ENCODE measurements at places on chromosomes 1 and 21.

GRCh38 chr1:20405893-20406604 lies 80.0 kb downstream of the CAMK2N1 start:
- no peak for DNase-seq

DNA sequence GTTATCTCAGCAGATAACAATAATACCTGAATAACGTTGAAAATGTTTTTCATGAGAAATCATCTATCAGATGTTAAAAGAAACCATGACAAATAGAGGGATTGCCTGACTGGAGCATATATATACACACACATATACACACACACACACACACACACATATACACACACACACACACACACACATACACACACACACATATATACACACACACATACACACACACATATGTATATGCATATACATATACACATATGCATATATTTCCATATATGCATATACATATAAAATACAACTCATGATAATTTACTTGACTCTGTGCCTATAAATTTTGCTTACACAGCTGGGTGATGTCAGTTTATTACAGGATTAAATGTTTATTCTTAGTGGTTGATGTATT lies 847.3 kb upstream of the ADAMTS5 start:
- DNase-seq: no peak

- DNase-seq: no peak
Observed at GRCh38 chr1:13786541-13786940, 86.6 kb downstream of the PRDM2 start.

DNA sequence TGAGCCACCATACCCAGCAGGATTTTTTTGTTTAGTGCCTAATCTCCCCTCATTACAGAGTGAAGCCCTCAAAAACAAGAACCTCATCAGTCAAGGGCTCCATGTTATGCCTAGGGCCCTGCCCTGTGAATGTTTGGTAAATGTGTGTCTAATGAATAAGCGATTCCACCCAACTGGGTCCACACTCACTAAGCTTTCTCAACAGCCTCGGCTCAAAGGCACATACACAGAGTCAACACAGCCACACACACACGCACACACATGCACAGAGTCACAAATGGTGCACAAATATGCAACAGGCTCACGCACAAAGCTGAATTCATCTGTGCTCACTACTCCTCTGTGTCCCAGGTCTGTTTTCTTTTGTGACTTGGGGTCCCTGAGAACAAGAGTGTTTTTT lies 11.7 kb upstream of the SYNC start:
- no peak for DNase-seq

GRCh38 chr1:160577671-160578070 lies 1.6 kb downstream of the CD84 start:
- no peak for DNase-seq

- DNase-seq: no peak
Observed at GRCh38 chr1:83747853-83748482, 251.0 kb downstream of the TTLL7 start.

- no peak for DNase-seq
Observed at GRCh38 chr1:155979597-155980343, 1.4 kb upstream of the ARHGEF2 start.

DNA sequence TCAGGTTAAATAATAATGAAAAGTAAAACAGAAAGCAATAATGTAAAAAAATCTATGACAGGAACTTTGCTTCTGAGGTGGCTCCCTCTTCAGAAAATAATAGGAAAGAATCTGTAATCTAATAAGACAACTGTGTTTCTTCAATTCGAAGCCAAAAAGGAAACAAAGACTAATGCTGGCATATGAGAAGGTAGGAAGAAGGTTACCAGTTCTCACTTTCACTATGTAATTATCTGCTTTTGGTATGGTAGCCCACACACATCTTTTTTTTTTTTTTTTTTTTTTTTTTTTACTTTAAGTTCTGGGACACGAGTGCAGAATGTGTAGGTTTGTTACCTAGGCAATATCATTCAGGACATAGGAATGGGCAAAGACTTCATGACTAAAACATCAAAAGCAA lies 47.1 kb downstream of the COP1 start:
- no peak for DNase-seq

DNA sequence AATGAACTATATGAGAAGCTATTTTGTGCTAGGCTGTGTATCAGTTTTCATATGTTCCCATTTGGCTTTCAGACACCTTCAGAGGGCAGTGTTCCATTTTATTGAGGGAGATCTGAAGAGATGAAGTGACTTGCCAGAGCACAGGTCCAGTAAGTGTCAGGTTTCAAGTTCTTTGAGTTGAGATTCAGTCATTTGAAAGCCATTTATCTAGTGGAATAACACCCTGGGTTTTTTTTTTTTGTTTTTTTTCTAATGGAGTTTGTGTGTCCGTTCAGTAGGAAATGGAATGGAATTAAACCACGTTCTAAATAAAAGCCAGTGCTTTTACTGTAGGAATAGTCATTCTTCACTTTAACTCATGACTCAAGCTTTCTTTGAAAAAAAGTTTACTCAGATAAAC lies 652.9 kb upstream of the USP24 start:
- no peak for DNase-seq

DNA sequence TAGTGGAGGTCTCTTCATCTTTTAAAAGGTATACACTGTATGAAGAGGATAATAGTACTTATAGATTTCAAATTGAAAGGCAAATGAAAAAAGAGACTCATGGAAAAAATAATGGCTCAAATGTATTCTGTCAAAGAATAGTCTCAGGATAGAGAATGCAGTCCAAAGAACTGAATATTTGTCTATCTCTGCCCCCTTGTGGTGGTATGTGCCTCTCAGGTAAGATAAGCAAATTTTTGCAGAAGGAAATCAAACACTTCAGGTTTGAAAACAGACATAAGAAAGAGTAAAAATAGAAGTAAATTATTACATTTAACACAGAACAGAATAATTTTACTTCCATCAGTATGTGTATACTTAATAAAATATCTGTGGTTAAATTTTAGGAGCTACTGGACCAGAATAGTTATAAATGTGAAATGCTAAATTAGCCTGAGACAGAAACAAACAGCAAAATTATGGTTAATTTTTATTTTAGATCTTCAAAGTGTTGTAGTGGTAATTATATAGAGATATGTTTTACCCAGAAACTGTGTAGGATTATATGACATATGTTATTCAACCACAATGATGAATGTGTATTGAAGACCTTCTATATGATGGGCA lies 164.4 kb upstream of the PALMD start:
- no peak for DNase-seq

All from Panc1 (cell line).